ENCODE measurements at places on chromosomes 1 and 21.
A peak's percentile ranks its signal among the peaks of the same experiment; 100 is the strongest.

GRCh38 chr1:5939271-5940170 is 52.7 kb downstream of the NPHP4 start:
- DNase-seq = peak; percentile 26

DNA sequence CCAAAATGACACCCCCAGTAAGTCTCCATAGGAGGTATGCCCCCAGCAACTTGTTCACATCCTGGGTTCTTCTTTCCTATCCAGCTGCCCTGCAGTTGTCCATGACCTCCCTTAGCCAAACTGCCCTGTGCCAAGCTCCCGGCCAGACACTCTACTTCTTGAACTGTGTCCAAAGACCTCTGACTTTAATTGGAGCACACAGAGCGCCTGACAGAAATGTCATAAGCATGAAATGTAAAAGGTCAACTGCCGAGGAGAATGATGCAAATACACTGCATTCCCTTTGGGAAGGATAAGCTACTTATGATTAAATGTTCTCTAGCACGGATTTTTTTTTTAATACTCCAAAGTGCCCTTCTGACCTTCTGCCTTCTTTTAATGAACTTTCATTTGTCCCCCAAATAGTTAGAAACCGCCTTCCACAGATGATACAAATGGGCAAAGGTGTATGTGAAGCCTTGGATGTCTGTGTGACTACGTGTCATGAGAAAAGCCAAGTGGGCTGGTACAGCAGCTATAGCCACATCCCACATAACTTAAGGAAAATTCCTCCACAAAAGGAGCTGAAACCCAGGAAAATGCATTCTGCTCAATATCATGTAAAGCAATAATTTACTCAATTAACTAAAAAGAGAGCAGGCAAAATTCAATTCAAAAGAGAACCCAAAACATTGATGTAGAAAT is 26.8 kb downstream of the PALMD start:
- DNase-seq = no peak

DNA sequence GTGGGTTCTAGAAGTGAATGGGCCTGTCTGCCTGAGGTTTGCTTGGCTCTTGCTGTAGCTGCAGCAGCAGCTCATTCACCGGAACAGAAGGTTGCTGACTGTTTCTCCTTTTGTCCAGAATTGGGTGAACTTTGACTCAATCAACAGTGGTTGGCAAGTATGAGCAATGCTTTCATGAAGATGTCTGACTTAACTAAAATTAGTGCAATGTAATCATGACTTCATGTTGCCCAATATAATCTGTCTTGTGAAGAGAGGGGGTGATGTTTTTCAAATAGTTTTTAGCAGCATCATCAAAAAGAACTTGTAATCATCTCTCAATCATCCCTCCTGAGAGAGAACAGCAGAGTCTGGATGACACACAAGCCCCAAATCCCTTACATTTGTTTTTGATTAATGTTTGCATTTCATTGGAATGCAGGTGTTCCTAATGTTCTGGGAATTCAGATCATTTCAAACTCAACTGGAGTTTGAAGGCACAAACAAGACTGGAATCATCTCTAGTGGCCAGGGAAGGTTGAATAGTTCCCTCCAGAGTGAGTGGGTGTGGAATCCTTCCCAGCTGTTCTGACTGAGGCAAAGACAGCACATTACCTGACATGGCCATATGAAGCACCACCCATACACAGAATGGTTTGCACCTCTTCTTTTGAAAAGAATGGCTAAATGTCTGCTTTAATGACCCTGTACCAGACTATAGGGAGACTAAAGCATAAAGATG is 82.9 kb downstream of the HLX start:
- DNase-seq = peak; percentile 49

GRCh38 chr1:217620814-217621213 is 10.1 kb downstream of the GPATCH2 start:
- DNase-seq = no peak

DNA sequence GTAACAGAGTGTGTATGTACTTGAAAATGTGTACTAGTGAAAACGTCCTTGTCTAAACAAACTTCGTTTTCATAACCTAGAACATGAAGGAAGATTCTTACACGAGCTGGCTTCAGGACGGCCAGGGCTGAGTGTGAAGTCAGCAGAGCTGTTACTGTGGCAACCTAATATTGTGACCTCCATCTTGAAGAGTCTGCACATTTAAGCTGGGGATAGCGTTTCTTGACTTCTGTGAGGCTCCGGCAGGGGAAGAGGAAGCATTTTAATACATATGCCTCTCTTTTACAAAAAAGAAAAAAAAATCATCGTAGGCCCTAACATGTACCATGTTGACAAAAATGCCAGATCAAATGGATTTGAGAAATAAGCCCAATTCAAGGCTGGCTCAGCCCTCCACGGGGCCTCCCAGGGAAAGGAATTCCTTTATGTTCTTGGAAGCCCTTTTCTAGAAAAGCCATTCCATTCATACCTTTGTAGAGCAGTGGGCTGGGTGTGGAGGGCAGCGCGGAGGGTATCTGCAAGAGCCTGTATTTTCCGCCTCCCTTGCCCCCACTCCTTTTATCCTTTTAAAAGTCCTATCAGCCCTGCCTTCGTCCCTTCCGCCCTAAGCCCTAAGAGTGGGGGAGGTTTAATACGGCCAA is 51.1 kb downstream of the SIM2 start:
- DNase-seq = no peak

DNA sequence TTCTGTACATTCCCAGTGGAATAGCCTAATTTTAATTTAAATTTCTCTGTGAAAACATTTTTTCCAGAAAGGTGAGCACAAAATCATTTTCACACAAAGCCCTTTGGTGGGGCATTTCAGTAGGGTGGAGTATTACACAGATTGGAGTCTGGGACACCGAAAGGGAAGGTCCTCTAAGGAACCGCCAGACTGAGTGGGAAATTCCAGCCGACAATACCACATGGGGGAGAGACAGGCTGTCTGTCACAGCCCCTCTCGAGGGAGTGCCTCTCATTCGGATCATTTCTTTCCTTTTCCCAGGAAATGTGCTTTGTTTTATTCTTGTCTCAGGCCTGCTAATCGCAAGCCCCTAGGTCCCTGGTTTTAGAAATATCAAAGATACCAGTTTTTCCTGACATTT is 150.6 kb upstream of the HOOK1 start:
- DNase-seq = no peak

DNA sequence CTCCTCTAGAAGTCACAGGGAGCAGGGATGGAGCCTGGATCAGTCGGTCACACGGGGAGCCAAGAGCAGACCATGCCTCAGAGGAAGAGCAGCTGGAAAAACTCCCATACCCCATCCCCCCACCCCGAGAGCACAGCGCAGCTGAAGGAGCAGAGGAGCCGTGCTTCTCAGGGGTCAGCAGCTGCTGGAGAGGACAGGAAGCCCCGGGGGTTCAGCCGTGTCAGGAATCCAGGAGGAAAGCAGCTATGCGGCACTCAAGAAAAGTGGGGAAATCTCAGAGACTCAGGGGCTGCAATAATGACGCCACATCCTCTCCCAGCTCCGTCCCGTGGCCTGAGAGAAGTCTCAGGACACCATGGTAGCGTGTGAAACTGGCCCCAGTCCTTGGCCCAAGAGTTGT is 102.3 kb downstream of the NPHP4 start:
- DNase-seq = no peak

DNA sequence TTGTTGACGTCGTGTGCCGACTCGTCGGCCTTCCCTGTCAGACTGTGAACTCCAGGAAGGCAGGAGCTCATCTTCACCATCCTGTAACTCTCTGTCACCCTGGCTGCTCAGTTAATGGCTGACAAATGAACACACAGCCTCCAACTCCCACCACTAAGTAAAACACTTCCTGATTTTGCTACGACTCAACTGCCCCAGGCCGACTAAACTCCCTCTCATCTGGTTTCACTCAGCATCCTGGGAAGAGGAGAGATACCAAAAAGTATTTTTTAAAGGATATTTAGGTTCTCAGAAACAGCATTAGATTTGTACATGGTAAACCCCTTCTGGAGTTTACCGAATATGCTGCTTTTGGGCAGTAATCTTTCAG is 18.2 kb upstream of the LHX4 start:
- no peak for DNase-seq

GRCh38 chr1:20278692-20279130 is 12.0 kb upstream of the VWA5B1 start:
- no peak for DNase-seq

- DNase-seq = no peak
Measured at GRCh38 chr1:244980605-244981004, 116.3 kb upstream of the HNRNPU start.

GRCh38 chr1:229363723-229364122 is 20.9 kb upstream of the CCSAP start:
- no peak for DNase-seq

DNA sequence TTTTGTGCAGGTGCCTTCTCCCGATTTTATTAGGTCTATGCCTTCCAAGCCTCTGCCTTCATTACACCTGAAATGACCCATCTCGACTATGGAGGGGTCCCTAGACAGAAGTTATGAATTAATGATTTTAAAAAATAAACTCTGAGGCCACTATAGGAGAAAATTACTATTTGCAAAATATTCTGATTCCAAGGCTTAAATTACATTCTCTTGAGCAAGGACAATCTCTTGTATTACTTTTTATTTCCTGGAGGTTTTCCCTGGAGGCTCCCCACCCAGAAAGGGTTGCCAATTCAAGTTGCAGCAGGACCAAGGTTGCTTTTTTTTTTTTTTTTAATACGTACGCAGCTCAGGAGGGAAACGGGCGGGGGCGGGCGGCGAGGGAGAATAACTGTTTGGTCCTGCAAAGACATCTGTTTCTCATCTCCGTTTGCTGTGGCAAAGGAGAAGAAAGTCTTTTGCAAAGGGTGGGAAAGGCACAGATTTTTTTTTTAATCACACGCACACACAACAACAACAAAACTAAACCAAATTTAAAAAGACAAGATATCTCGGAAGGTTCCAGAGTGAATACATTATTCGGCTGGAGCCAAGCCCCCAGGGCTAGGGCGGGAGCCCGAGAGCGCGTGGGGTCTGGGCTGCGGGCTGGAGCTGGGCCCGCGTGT is 618 bp upstream of the SERTAD4 start:
- peak; percentile 26 for DNase-seq

- no peak for DNase-seq
Measured at GRCh38 chr1:55815745-55816455, 600.7 kb upstream of the USP24 start.

GRCh38 chr1:43431676-43432075 is 22.1 kb downstream of the HYI start:
- DNase-seq = no peak

- DNase-seq = no peak
Measured at GRCh38 chr1:236870721-236871120, 75.6 kb downstream of the MTR start.

DNA sequence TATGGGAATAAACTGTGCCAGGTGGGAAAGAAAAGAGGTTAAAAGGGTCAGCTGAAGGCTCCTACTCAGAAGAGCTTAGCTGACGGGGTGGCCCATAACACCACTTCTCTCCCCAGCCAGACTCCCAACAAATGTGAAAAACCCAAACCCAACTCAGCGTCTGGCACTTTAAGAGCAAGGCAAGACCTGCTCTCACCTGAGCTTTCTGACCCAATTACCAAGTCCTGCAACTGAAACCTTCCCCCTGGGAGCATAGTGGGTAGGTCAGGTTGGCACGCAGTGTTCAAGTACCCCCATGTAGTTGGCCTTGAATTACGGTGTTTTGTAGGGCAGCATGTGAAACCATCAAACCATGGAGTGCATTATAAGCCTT is 3.2 kb downstream of the IRF6 start:
- no peak for DNase-seq

- DNase-seq = no peak
Measured at GRCh38 chr1:56644064-56644918, 823 bp upstream of the PRKAA2 start.
